Pons (tissue), 1 donor: ENCODE measurements at places on chromosomes 5 and 9.

GRCh38 chr5:87340716-87341115 lies 72.0 kb downstream of the CCNH start:
- DNase-seq = peak; percentile 25

DNA sequence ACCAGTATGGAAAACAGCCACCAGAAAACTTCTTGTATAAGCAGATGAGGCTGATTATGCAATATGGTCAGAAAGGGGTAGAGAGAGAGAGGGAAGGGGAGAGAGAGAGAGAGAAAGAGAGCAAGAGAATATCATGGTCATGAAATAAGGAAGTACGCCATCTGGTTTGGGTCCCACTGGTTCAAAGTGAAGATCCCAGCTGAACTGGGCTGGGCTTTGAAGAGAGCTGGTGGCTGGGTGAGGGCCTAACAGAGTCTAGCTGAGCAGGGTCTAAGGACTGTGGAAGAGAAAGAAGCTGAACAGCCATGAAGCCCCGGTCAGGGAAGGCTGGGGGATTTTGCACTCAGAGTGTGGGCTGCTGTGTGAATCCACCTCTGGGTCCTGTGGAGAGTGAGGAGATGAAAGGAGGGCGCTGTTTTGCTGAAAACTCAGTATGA lies 14.6 kb downstream of the TRIM14 start:
- DNase-seq = no peak

GRCh38 chr5:177275883-177276282 lies 27.6 kb downstream of the RAB24 start:
- DNase-seq = no peak

DNA sequence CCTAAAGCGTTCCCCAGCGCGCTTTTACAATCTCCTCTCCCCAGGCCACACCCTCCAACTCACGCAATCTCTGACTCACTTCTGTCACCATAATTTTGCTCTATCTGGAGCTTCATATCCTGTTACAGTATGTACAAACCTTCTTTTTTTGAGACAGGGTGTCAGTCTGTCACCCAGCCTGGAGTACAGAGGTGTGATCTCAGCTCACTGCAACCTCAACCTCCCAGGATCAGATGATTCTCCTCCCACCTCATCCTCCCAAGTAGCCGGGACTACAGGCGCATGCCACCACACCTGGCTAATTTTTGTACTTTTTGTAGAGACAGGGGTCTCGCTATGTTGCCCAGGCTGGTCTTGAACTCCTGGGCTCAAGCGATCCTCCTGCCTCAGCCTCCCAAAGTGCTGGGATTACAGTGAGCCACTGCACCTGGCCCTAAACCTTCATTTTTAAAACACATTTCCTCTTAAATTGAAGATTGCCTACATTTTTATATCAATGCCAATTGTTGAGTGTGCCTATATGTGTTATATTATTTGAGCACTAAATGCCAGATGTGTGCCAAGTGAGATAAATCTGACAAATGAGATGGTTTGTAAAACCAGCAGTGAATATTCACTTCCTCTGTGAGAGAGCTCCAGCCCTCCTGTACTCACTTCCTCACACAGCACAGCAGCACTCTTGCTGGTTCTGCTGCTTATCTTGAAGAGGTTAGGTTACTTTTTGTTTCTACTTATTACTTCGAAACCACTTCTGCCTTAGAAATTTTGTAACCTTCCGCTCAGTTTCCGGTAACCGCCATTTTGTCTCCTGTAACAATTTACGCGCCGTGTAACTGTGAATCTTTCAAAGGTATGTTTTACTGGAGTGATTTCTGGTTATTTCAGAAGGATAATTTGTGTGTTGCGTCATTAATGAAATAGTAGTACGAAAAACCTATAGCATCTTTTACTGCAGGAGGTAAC lies 57.9 kb downstream of the DOCK8 start:
- DNase-seq = peak; percentile 63

GRCh38 chr5:154783774-154784460 lies 28.7 kb downstream of the LARP1 start:
- no peak for DNase-seq

DNA sequence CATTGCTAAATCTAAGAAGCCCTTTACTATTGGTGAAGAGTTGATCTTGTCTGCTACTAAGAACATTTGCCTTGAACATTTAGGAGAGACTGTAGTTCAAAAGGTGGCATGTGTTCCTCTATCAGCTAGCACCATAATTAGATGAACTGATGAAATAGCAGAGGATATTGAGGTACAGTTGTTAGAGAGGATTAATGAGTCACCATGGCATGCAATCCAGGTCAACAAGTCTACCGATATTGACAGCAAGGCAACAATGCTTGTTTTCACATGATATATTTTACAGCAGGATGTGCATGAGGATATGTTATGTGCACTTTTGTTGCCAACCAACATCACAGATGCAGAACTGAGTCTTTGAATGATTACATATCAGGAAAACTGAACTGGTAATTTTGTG lies 134.3 kb upstream of the CDH9 start:
- no peak for DNase-seq

DNA sequence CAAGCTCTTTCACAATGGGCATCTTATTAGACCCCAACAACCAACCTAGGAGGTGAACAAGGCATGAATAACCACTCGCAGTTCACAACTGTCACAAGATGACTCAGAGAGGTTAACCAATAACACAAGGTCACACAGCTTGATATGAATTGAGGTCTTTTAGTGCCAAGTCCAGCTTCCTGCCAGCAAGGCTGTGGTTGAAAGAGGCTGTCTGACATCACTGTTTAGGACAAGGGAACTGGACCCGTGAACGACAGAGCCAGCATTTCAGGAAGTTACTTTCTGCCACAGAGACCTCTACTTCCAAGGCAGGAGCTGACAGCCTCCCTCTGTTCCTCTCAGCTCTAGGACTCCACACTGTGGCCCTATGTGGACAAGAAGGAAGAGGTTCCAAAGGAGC lies 53.4 kb upstream of the ALDH1B1 start:
- peak; percentile 2 for DNase-seq

- no peak for DNase-seq
Measured at GRCh38 chr5:62506659-62507460, 71.8 kb upstream of the LRRC70 start.

GRCh38 chr9:32606811-32607210 lies 28.7 kb downstream of the TAF1L start:
- DNase-seq = no peak

DNA sequence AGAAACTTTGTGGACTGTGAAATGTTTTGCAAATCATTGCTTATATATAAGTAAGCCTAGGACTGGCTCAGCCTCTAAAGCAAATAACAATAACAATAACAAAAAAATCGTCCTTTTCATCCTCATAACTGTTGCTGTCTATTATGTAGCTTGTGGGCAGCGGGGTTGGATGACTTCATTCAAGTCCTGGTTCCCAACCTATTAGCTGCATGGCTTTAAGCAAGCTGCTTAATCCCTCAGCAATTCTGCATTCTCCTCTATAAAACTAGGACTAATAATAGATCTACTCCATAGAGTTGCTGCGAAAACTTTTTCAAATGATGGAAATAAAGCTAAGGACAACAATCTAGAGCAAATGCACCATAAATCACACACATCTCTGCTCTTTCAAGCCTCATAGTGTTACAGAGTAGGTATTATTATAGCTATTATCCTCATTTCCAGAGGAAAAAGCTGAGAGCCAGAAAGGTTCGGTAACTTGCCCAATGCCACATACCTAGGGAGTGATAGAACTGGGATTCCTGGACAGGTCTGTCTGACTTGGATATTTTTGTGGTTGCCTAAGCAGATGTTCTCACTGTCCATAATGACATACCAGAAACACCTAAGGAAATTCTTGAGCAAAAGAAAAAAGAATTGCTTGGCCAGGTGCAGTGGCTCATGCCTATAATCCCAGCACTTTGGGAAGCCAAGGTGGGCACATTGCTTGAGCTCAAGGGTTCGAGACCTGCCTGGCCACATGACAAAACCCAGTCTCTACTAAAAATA lies 98.8 kb upstream of the ADRA1B start:
- DNase-seq = no peak

DNA sequence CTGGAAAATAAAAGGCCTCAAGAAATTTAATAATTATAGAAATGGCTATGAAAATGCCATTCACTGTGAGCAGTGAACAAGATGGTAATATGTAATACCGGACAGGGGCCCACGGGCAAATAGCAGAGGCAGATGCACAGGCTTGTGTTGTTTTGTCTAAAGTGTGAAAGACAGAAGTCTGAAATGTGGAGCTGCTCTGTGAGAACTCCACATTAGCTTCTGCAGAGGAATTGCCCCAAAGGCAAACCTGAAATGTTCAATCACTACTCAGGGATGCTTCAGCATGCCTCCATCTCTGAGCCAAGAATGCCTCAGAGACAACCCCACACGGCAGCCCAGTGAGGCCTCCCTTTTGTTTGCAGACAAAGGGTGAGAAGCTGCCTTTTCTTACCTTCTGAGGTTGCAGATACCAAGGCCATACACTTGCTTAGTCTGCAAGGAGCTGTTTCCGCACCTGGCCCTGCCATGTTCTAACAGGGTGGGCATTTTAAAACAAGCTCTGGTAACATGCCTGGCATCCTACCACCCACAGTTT lies 124.3 kb upstream of the CXCL14 start:
- DNase-seq = no peak

DNA sequence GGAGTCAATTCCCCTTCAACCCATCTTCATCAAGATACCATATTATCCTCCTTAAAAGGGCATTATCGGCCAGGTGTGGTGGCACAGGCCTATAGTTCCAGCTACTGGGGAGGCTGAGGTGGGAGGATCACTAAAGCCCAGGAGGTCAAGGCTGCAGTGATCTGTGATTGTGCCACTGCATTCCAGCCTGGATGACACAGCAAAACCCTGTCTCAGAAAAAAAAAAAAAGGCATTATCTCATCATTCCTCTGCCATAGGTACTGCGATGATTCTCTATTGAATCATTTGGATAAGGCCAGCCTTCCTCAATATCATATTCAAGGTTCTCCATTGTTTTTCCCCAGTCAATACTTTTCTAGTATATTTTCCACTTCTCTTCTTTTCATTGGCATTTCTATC lies 39.2 kb upstream of the RAB3C start:
- no peak for DNase-seq

DNA sequence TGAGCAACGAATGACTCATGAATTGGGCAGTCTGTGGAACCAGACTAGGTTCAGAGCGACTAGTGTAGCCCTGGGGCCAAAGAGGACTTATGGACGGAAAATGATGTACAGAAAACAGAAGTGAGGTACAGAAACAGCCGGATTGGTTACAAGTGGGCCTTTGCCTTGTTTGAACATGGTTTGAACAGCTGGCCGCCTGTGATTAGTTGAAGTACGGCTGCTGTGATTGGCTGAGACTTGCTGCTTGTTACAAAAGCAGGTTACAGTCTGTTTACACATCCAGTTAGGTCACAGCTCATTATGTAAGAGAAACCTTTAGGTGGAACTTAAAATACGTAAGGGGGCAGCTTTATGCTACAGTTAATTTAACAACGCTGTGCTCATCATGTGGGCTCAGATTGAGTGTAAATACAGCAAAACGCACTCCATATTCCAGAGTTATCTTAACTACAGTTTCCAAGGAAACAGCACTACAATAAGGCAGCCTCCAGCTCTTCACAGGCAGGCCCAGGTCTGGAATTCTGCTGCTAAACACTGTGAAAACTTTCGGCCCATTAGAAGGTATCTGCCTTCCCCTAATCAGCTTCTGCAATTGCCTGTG lies 6.5 kb downstream of the AMACR start:
- no peak for DNase-seq

DNA sequence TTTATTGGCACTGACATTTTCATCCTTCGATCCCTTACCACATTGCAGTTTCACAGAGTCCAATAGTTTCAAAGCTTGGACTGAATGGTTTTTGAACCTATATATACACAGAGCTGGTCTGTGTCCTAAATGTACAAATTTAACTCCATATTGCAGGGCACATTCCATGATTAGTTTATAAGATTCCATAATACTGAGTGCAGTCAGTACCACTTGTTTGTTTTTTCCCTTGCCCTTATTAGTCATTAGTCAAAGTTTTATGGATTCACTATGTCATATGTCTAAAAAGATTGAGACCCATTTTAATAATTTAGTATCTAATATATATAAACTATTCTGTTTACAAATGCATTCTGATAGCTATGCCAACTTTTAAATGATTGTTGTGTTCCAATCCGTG lies 654.8 kb upstream of the MEF2C start:
- DNase-seq = no peak

DNA sequence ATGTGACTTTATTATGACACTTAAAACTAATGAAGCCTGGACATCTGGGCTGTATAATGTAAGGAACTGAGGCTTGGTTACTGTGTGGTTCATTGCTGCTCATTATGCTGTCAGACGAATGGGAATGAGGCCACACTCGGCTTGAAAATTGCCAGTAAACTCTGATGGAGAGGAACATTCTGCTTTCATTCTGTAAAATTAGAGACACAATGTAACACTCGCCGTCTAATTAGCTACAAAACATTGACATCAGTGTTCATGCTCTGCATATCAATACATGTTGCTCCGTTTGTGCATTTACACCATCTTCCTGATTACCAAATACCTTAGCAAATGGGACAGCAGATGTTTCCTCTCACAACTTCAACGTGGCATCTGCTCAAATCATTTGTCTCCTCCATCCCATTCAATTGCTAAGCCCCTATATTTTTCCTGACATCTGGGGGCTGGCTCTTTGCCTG lies 133.0 kb downstream of the SLC28A3 start:
- no peak for DNase-seq

GRCh38 chr5:5026409-5026785 lies 113.7 kb upstream of the ADAMTS16 start:
- no peak for DNase-seq

- peak; percentile 7 for DNase-seq
Measured at GRCh38 chr5:8458038-8458383, 589.1 kb downstream of the MTRR start.

- peak; percentile 9 for DNase-seq
Measured at GRCh38 chr9:92147030-92147851, 32.0 kb upstream of the SPTLC1 start.

DNA sequence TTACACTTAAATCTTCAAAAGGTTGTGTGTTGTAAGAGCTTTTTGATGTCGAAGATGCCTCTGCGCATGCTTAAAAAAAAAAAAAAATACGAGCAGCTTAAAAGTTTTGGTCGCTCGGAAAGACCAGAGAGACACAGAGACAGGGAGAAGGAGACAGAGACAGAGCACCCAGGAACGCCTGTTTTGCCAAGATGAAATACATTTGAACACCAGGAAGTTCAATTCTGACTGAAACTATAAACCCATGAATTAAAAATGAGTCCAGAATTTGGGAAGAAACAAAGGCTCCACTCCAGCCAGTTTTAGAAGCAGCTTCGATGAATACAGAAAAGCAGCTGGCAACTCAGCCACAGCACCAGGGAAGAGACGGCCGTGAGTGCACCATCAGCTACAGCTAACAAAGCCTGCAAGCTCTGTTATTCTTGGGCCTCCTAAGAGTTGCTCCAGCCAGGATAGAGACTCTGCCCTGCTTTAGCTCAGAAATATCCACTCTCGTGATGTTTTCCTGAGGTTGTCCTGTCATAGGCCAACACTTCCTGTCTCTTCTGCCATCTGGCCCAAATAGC lies 2.5 kb upstream of the ZNF474 start:
- no peak for DNase-seq
